ENCODE measurements at places on chromosomes 13 and 19. TPM values are rescaled to one million over a fixed set of nuclear protein-coding genes. Genes with fewer than 3 reads are reported as not detected.
A peak's percentile ranks its signal among the peaks of the same experiment; 100 is the strongest.

GRCh38 chr19:6664916-6665315 is 5.0 kb downstream of the TNFSF14 start:
- peaks cover 25% of the 10 kb centered on the region for H3K4me1 ChIP-seq
- DNase-seq: no peak
- peaks cover 43% of the 10 kb centered on the region for H3K36me3 ChIP-seq
- peak overlapping the region; percentile 34 for H3K27ac ChIP-seq
- no peak overlapping the region for H3K4me3 ChIP-seq

- DNase-seq: no peak
- H3K27me3 ChIP-seq: peaks cover 32% of the 10 kb centered on the region
- no peak overlapping the region for H3K27ac ChIP-seq
- peak overlapping the region; percentile 32 for H3K4me3 ChIP-seq
- peaks cover 10% of the 10 kb centered on the region for H3K4me1 ChIP-seq
Observed at GRCh38 chr19:8361921-8362793, 1.8 kb upstream of the ANGPTL4 start.

- no peaks in the 10 kb centered on the region for H3K27me3 ChIP-seq
- H3K4me3 ChIP-seq: peak overlapping the region; percentile 91
- peak overlapping the region; percentile 88 for H3K27ac ChIP-seq
- H3K4me1 ChIP-seq: peaks cover 9% of the 10 kb centered on the region
- peaks cover 30% of the 10 kb centered on the region for H3K36me3 ChIP-seq
Observed at GRCh38 chr19:58009666-58010301, 7.2 kb upstream of the ZNF606 start.

GRCh38 chr19:5091018-5091683 is 122.2 kb downstream of the KDM4B start:
- H3K4me3 ChIP-seq: no peak overlapping the region
- no peak for DNase-seq
- H3K4me1 ChIP-seq: peaks cover 2% of the 10 kb centered on the region
- H3K27ac ChIP-seq: no peak overlapping the region
- no peaks in the 10 kb centered on the region for H3K27me3 ChIP-seq

- peak overlapping the region; percentile 98 for H3K27ac ChIP-seq
- peak overlapping the region; percentile 97 for H3K4me3 ChIP-seq
Observed at GRCh38 chr13:77325371-77325980, 1.4 kb downstream of the MYCBP2 start.

DNA sequence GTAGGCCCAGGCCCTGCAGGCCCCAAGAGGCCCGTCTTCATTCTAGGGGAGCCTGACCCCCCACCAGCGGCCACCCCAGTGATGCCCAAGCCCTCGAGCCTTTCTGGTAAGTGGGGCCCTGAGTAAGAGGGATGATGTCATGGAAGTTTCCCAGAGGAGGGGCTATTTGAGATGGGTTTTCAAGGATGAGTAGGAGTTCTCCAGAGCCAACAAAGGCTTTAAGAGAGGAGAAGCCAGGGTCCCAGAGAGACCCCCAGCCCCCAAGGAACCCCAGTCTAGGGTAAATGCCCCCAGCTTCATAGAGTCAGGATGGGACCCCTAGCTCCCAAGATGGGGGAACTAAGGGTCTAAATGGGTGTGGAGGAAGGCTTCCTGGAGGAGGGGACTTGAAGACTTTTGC is 9.1 kb upstream of the PIK3R2 start:
- no peak for DNase-seq
- H3K27me3 ChIP-seq: no peaks in the 10 kb centered on the region
- no peaks in the 10 kb centered on the region for H3K4me1 ChIP-seq
- H3K4me3 ChIP-seq: no peak overlapping the region

DNA sequence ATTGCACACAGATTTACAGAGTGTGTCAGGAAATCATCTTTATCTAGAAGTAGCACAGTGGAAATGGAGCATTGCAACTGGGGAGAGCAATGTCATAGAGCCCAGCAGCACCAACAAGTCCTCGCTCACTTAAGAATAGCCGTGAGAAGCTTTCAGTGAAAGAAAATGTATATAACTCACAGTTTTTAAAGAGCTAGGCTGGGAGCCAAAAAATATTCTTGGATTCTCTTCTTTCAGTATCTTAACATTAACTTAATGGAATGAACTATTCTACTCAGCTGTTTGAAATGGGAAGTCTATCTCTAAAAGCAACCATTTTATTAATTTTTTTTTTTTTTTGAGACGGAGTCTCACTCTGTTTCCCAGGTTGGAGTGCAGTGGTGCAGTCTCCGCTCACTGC is 329.6 kb downstream of the COG6 start:
- no peaks in the 10 kb centered on the region for H3K36me3 ChIP-seq
- DNase-seq: no peak
- no peak overlapping the region for H3K27ac ChIP-seq
- no peak overlapping the region for H3K4me3 ChIP-seq
- H3K4me1 ChIP-seq: no peaks in the 10 kb centered on the region

- no peak for DNase-seq
- H3K36me3 ChIP-seq: no peaks in the 10 kb centered on the region
- no peak overlapping the region for H3K4me3 ChIP-seq
- H3K4me1 ChIP-seq: peaks cover 6% of the 10 kb centered on the region
- H3K27me3 ChIP-seq: no peaks in the 10 kb centered on the region
- no peak overlapping the region for H3K27ac ChIP-seq
Observed at GRCh38 chr19:29805031-29805965, 6.5 kb upstream of the CCNE1 start.

- H3K27ac ChIP-seq: no peak overlapping the region
- no peak overlapping the region for H3K4me3 ChIP-seq
- peaks cover 1% of the 10 kb centered on the region for H3K36me3 ChIP-seq
- H3K4me1 ChIP-seq: peaks cover 14% of the 10 kb centered on the region
- H3K27me3 ChIP-seq: no peaks in the 10 kb centered on the region
Observed at GRCh38 chr19:2533072-2533425, 57.1 kb downstream of the GADD45B start.

DNA sequence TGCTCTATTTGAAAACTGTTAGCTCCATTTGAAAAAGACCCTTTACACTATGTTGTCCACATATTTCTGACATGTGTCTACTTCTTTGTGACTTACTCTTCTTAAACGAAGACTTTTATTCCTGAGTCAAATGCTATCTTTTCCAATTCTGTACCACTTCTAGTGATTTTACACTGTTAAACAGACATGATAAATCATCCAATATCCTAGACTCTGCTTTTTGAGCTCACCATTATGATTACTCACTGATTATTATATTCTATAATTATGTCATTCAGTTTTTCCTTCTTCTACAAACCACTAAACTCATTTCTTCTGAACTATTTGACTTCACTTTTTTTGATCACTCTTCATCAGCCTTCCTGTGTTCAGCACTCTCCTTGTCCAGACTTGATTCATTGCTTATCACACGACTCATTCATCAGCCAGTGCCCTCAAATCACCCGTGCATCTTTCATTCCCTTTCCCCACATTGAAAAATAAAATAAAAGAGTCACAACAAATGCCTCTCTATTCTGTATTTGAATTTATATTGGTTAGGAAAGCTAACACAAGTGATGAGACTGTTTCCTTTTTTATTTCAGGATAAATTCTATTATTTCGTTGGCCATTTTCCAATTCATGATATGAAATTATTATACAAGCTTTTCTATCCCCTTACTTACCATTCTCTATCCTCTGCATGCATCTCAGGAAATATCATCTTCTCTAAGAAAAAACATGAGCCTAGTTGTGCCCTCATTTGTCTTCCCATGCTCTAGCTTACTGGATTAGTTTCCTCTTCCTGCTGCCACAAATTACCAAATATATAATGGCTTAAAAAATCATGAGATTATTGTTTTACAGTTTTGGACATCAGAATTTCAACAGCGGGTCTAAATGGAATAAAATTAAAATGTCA is 1482.1 kb upstream of the MIR17HG start:
- H3K4me1 ChIP-seq: no peaks in the 10 kb centered on the region
- no peak overlapping the region for H3K4me3 ChIP-seq
- no peaks in the 10 kb centered on the region for H3K36me3 ChIP-seq
- no peak overlapping the region for H3K27ac ChIP-seq
- DNase-seq: no peak
- no peaks in the 10 kb centered on the region for H3K27me3 ChIP-seq

DNA sequence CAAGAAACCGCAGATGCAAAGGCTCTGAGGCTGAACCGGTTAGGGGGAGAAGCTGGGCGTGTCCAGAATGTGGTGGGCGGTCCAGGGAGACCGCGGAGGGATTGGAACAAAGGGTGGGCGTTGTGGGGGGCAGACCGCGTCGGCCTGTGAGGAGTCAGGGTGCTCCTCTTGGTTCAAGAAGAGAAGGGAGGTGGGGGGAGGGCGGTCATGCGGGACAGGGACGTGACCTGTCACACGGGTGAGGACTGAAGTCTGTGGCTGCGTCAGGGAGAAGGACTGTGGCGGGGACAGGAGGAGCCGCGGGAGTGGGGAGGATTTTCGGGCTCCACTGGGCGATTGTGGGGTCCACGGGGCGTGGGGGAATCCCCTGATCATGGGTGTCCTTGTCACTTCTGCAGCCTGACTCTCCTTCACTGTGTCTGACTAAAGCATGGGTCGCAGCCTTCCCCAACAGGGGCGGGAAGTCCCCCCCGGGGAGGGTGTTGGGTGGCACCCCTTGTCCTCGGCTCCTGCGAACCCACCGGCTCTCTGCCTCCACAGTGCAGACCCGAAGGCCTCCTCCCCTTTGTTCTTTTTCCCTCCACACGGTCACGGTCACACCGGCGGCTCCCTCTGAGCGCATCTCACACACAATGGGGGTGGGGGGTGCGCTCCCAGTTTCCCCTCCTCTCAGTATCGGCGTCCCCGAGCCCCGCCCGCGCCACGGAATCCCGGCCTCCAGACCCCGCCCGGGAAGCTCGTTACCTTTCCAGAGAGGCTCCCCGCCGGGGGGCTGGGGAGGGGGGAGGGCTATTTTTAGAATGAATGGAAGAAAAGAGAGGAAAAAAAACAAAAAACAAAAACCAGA is 16.4 kb upstream of the KCNN1 start:
- peak; percentile 56 for DNase-seq
- H3K4me3 ChIP-seq: peak overlapping the region; percentile 79
- H3K4me1 ChIP-seq: peaks cover 31% of the 10 kb centered on the region
- peaks cover 61% of the 10 kb centered on the region for H3K27me3 ChIP-seq

GRCh38 chr13:107097916-107098315 is 530.0 kb upstream of the ARGLU1 start:
- H3K27ac ChIP-seq: no peak overlapping the region
- H3K4me1 ChIP-seq: no peaks in the 10 kb centered on the region
- no peak for DNase-seq
- no peaks in the 10 kb centered on the region for H3K27me3 ChIP-seq
- H3K4me3 ChIP-seq: no peak overlapping the region

DNA sequence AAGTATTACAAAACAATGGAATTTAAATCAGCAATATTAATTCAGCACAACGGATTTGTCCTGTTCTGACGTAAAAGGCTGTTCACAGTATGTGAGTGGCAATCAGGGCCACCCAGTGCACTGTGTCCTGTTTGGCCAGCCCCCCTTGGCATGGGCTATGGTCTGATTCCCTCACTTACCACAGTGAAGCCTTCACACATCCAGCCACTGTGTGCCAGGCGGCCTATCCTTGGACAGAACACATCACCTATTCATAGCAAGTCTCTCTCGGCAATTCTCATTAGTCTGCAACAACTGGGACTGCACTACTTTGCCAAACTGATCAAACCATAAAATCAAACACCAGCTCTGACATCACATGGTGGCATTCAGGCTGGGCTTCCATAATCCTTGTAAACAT is 221.5 kb upstream of the TSHZ3 start:
- H3K36me3 ChIP-seq: no peaks in the 10 kb centered on the region
- DNase-seq: no peak
- H3K27me3 ChIP-seq: peaks cover 2% of the 10 kb centered on the region
- H3K27ac ChIP-seq: no peak overlapping the region
- no peaks in the 10 kb centered on the region for H3K4me1 ChIP-seq

GRCh38 chr19:34172661-34173192 is 423 bp downstream of the LSM14A start:
- H3K36me3 ChIP-seq: peaks cover 15% of the 10 kb centered on the region
- no peak for DNase-seq
- peaks cover 37% of the 10 kb centered on the region for H3K4me1 ChIP-seq
- H3K27me3 ChIP-seq: peaks cover 2% of the 10 kb centered on the region
- H3K4me3 ChIP-seq: peak overlapping the region; percentile 97

DNA sequence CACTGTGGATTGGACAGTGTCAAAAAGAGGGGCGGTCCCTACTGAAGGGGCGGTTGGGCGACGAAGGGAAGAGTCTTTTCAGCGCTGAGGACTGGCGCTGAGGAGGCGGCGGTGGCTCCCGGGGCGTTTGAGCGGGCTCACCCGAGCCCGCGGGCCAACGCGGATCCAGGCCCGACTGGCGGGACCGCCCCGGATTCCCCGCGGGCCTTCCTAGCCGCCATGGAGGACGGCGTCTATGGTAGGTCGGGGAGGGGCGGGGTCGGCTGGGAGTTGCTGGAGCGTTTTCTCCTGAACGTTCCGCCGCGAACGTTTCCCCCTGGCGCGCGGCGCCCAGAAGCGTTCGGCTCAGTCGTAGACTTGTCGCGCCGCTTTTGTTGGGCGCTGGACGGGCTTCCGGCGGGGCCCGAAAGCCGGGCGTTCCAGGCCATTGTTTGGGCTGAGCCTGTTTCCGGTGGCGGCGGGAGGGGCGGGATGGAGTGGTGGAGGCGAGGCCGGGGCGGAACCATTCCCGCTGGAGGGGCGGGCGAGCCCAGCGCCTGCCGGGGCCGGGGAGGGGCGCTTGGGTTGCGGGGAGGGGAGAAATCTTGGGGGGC is at the start of gene CYTH2:
TSS of gene CYTH2 (plus strand) at position 81 of the 593 bp plus-strand sequence. CDS start at position 220, 139 bp downstream.
- peak; percentile 81 for DNase-seq
- peak within 1 kb of the TSS; percentile 85 for H3K27ac ChIP-seq
- H3K4me1 ChIP-seq: peaks cover 19% of the 10 kb centered on the region
- peaks cover 13% of the 10 kb centered on the region for H3K36me3 ChIP-seq
- H3K4me3 ChIP-seq: peak within 1 kb of the TSS; percentile 84

DNA sequence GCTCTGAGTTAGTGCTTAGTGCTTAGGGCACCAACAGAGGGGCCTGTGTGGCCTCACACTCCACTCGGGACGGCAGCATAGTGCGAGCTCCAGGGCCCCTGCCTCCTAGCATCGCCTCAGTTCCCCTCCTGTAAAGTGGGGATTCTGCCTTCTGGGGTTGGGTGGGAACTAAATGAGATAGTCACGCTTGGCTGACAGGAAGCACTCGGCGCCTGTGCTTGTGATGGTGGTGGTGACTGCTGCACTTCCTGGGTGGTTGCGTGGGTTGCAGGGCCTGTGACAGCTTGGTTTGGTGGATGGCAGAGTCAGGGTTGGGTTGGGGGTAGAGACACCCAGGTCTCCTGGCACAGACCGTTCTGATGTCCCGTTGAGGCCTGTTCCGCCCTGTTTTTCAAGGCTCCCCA is 7.7 kb downstream of the PLEKHF1 start:
- peaks cover 67% of the 10 kb centered on the region for H3K4me1 ChIP-seq
- peak overlapping the region; percentile 78 for H3K4me3 ChIP-seq
- no peaks in the 10 kb centered on the region for H3K27me3 ChIP-seq
- peak overlapping the region; percentile 94 for H3K27ac ChIP-seq
- H3K36me3 ChIP-seq: peaks cover 30% of the 10 kb centered on the region

The LHB gene
- total RNA-seq: not detected

The SRRM5 gene
- 0.72 TPM for total RNA-seq

The RYR1 gene
- total RNA-seq: 2.9 TPM

The ATP8B3 gene
- 18.6 TPM for total RNA-seq

The ZNF878 gene
- total RNA-seq: 0.91 TPM

The OR4F17 gene
- total RNA-seq: not detected

The SIAH3 gene
- 0.62 TPM for total RNA-seq

The DACH1 gene
- total RNA-seq: not detected

The GRIN3B gene
- not detected for total RNA-seq

The TEX29 gene
- 0.51 TPM for total RNA-seq

The SIGLEC9 gene
- total RNA-seq: 1.3 TPM

The RNF225 gene
- total RNA-seq: 0.94 TPM

The NLRP11 gene
- not detected for total RNA-seq
